Adrenal gland (tissue), 19 donors: ENCODE measurements at places on chromosomes 5 and 9.

GRCh38 chr5:23268136-23268535 lies 239.3 kb upstream of the PRDM9 start:
- no peak for DNase-seq

DNA sequence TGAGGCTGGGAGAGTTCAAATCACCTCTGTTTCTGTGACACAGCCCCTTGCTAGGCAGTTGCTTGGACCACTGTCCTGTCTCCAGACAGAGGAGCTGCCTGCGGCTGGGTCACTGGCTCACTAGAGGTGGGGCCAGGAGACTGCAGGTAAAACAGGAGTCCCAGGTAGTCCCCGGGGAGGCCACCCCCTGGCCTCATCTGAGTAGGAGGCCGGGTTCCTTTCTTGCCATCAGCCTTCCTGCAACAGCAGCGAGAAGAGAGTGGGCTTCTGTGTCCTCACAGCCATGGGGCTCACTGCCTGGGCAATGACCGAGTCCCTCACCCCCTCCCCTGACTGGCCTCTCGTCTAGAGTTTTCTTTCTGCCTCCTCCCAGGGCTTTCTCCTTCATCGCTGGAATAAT lies 197.5 kb downstream of the CDK5RAP2 start:
- no peak for DNase-seq

DNA sequence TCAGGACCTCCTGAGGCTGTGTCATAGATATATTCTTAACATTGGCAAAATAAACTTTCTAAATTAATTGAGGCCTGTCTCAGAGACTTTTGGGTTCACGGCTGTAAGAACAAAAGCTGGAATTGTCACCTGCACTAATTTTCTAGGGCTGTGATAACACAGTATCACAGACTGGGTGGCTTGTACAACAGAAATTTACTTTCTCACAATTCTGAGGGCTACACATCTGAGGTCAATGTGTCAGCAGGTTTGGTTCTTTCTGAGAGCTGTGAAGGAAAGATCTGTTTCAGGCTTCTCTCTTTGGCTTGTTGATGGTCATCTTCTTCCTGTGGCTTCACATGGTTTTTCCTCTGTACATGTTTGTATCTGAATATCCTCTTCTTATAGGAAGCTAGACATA lies 29.2 kb upstream of the NFIL3 start:
- DNase-seq: no peak

- DNase-seq: no peak
Measured at GRCh38 chr5:135862744-135863143, 28.3 kb downstream of the SLC25A48 start.

DNA sequence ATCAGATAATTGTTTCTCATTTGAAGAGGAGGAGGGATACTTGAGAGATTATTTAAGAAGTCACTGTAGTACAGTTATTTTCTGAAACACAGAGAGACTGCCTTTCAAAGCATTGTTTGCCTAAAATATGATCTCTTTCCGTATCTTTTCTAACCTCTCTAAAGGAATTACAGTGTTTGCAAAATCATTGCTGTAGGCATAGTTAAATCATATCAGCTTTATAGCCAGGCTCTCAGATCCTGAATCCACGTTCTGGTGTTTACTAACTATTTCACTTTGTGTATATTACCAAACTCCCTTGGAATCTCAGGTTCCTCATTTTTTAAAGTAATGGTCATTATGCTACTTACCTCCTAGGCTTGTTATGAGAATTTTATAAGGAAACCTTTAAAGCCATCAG lies 1151.6 kb upstream of the CDH9 start:
- no peak for DNase-seq

DNA sequence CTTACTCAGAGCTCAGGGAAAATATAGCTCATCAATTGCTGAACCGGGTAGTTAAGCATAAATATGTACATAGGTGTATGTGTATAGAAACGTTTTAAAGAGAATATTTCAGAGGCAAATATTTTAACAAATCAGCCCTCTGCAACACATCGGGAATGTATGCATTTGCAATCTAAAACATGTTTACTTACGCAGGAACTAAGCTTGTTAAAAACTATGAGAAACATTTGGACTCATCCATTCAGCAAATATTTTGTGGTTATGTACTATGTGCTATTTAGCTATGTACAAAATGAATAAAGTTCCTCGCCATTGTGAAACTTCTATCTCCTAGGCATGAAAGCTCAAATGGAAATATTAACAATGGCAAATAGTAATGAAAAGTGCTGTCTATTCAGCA lies 469.9 kb downstream of the ARHGEF28 start:
- DNase-seq: no peak

DNA sequence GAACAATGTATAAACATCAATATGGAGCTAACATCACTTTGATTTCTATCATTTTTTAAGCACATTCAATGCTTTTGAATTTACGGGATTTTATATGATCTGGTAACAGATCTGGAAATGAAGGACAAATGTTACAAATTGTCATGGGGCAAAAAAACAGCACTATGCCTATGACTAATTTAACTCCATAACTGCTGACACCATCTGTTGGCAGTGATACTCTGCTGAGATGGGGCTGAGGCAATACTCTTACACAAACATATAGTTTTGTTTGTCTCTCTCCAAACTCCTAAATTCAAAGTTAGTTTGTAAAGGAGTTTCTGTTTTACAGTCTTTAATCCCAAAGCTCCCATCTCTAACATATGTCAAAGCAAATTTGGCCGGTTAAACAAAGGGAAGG lies 132.5 kb upstream of the FER start:
- DNase-seq: no peak

DNA sequence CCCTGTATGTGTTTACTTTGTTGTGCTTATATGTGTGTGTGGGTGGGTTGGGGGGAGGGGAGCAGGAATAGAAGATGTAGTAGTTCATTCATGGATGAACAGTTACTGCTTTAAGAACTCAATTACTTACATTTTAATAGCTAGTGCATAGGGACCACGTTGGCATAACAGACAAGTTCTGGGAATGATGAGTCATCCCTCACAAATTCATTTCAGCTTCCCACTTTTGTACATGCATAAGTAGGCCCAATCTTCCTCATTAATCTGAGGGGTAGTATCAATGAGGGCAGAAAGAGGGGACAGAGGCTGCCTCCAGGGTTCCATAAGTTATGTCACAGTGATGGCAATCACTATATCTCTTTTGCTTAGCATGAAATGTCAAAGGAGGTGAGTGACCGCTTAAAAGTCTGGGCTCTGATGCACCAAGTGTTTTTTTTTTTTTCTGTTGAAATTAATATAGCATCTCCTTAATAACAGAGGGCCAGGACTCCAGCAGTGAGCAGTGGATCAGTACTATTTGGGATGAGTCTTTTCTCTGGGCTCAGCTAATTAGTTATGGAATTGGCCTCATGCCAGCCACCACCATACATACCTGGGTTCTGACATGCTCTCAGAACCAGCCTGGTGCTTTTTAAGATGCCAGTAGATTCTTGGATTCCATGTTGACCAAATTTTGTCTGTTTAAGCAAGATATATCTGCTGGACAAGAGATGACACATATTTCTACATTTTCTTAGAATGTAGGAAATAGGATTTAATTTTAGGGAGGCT lies 37.1 kb downstream of the PRDM6 start:
- no peak for DNase-seq

GRCh38 chr9:136377341-136378169 lies 4.1 kb upstream of the CARD9 start:
- no peak for DNase-seq

GRCh38 chr5:40406741-40407211 lies 272.9 kb upstream of the PTGER4 start:
- no peak for DNase-seq

DNA sequence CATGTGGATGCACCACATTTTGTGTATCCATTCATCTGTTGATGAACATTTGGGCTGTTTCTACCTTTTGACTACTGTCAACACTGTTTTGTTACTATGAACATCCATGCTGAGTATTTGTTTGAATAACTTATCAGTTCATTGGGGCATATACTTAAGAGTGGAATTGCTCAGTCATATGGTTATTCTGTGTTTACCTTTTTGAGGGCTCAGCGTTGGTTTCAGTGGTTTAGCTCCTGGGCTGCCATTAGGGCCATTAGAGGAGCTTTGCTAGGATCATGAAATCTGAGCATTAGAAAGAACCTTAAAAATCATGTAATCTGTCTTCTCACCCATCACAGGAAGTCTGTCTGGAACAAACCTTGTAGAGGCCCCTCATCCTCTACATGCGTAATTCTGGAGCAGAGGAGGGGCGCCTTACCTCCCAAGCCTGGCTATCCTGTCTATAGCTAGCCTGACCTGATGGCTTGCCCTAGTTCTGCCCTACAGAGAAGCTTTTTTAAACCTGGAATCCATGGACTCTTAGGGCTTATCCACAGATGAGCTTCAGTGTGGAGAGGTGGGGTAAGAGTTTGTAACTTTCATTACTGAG lies 92.9 kb downstream of the PDZD2 start:
- no peak for DNase-seq

- no peak for DNase-seq
Measured at GRCh38 chr5:127943061-127943371, 140.6 kb upstream of the SLC12A2 start.

- no peak for DNase-seq
Measured at GRCh38 chr5:91142819-91143218, 240.3 kb downstream of the ARRDC3 start.

- DNase-seq: peak; percentile 16
Measured at GRCh38 chr5:66963559-66963971, 233.0 kb downstream of the CD180 start.

DNA sequence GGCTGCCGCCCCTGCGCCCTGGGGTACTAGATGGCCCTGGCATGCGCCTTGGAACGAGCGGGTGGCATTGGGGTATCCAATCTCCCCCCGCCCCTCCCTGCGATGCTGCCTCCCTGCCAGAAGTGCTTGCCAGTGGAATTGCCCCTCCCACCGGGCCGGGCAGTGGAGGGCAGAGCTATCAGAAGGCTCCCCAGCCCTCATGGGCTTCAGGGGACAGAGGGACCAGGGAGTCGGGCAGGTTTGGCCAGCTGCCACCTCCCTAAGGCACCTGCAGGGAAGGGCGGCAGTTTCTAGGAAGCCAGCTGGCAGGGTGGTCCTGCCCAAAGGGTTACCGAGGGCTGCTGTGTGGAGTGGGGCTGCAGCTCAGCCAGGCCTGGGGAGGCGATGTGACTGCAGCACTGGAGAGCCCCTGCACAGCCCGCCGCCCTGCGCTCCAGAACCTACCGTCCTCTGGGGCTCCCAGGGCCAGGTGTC lies 52.8 kb upstream of the EGFL7 start:
- DNase-seq: no peak

GRCh38 chr5:31918739-31919138 lies 255.4 kb downstream of the GOLPH3 start:
- DNase-seq: no peak

DNA sequence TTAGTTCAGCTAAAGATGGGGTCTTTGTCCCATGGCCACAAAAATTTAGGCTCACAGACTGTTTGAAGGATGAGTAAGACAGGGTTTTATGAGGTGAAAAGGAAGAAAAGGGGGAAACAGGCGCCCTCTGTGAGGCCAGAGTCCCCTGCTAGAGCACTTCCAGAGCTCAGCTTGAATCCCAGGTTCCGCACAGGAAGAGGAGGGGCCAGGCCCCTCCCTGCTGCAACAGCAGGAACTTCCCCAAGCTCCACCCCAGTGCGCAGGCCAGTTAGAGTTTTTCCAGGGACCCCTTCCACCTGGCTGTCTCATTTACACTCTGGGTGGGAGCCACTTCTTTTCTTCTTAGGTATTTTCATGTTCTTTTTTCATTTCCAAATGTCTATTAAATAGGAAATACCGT lies 480.8 kb downstream of the PSAT1 start:
- no peak for DNase-seq

DNA sequence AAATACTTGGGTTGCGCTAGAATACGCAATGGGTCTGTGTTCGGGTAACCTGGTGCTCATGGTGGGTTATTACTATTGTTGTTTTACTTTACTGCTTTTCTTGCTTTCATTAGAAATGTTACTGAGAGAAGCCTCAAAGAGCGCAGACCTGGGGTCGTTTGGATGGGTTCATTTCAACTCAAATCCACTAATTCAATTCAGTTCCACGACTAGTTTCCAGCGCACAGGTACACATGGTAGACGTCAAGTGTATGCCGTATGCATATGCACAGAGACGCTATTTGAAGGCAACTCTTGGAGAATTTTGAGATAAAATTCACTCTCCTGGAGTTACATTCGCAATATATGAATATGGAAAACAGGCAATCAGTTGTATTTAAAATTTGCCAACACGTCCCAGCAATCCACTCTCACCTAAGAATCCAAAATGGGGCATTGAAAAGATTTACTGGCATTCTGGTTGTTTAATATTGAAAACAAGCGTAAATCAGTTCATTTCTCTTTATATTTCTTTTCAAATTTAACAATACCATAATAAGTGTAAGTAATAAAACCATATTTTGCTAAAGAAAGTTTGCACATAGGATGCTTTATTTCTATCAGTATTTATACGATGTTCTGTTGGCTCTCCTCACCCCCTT lies 4.4 kb upstream of the PAX5 start:
- DNase-seq: no peak

DNA sequence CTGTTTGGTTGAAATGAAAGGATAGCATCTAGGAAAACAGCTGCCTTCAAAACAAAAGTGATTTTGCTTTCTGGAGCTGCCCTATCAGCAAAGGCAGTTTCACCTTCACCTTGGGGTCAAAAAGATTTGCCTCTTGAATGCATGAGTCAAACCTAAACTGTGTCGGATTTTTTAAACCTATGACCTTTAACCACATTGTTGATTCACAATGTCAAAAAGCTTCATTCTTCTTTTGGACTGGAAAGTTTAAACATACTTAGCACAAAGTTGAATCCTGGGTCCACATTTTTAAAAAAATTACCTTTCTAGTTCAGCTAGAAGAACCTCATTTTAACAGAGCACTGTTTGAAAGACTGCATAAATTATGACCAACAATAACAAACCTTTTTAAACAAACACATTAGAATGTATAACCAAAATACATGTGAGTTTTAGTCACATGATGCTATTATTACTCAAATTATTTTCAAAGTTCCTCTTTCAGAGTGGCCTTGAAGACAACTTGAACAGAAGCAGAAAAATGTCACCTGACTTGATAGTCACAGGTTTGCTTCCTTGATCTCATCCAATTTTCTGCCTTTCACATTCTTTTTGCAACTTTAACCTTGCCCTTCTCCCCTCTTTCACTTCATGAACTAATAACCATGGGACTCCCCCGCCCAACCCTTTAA lies 109.7 kb upstream of the LHFPL2 start:
- no peak for DNase-seq

- DNase-seq: no peak
Measured at GRCh38 chr9:79610791-79611614, 39.2 kb downstream of the TLE4 start.

- DNase-seq: peak; percentile 60
Measured at GRCh38 chr5:177496727-177497291, 595 bp downstream of the PDLIM7 start.
